ENCODE measurements at places on chromosomes 16 and 17.

DNA sequence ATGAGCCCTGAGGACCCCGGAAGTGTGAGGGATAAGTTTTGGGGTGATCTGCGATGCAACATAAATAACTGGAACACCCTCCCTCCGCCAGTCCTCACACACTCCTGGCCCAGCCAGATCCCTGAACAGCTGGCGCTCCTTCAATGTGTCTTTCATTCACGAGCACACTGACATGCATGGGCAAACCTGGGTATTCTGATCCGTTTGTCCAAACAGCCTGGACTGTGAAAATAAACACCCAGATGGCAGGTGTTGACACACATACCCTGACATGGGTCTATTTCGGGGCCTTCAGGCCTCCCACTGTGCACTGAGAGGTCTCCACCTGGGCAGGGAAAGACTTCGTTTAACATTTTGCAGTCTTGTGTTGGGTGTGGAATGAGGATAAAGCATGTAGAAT lies 3.0 kb upstream of the CPNE2 start:
- no peak for DNase-seq

GRCh38 chr17:18166894-18167293 lies 16.7 kb upstream of the ALKBH5 start:
- no peak for DNase-seq

- no peak for DNase-seq
Observed at GRCh38 chr16:53886482-53887378, 182.8 kb downstream of the FTO start.

GRCh38 chr16:58456193-58456592 lies 43.8 kb upstream of the NDRG4 start:
- DNase-seq = no peak

DNA sequence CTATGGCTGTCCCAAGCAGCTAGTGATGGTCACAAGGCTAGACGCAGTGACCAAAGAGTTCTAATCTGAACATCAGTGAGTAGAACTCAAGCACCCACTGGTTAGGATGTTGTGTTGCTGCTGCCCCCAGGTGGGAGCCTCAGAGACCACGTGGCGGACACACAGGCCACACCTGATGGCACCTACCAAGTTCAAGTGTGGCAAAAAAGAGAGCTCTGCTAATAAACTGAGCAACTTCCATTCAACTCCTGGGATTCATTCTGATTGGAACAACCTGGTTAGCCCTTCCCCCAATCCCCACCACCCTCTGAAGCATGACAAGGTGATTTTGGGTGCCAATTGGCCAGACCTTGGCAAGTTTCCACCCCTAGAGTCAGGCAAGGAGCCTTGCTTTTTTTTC lies 3.5 kb upstream of the LCMT1 start:
- DNase-seq = no peak

GRCh38 chr17:50660042-50660886 lies 25.6 kb downstream of the ABCC3 start:
- DNase-seq = no peak

- no peak for DNase-seq
Observed at GRCh38 chr17:21680366-21680765, 12.0 kb upstream of the KCNJ18 start.

DNA sequence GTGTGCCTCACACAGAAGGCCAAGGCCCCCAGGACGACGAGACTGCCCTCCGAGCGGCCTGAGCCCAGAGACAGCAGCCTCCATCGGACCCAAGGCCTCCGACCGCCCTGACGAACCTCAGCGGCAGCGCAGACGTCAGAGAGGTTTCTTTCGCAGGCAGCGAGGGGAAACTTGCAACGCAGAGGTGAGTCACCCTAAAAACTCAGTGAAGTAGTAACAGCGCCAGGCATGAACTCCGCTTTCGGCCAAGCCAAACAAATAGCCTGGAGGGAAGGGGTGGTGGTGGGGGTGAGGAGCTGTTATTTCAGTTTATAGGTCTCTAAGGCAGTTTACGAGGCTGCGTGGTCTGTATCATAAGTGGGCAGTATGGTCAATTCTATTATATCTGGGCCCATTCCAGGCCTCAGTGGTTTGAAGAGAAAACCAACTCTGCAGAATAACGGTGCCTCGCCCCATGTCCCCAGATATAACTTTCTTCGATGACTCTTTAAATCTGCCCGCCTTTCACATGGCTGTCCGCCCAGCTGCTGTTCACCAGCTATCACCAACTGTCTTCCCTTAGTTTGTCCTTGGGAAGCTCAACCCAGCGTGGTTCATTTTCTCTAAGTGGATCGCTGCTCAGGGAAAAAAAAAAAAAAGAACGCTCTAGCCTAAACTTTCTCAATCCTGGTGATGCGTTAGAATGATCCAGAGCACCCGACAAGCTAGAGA lies 43.5 kb upstream of the FOXF1 start:
- DNase-seq = no peak

DNA sequence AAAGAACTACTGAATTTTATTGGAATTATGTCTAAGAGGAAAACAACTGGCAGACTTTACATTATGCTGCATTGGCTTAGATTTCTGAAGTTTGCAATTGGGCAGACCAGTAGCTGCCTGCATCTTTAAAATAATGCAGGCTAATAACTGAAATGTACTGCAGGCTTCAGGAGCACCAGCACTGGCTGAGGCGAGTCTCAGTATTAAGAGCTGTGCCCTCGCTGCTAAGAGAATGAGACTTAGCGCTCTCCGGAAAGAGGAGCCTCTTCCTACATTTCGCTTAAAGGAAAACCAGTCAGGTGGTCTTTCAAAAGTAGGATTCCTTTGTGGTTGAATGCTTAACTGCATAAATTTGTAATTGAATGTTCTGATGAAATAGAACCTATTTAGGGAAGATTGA lies 885 bp downstream of the CNTNAP4 start:
- DNase-seq = no peak

GRCh38 chr16:57785924-57786323 lies 16.4 kb downstream of the KIFC3 start:
- DNase-seq = no peak

Measured in kidney tubule cell (primary cell).